ENCODE measurements at places on chromosomes 5 and 9.
A peak's percentile ranks its signal among the peaks of the same experiment; 100 is the strongest.

DNA sequence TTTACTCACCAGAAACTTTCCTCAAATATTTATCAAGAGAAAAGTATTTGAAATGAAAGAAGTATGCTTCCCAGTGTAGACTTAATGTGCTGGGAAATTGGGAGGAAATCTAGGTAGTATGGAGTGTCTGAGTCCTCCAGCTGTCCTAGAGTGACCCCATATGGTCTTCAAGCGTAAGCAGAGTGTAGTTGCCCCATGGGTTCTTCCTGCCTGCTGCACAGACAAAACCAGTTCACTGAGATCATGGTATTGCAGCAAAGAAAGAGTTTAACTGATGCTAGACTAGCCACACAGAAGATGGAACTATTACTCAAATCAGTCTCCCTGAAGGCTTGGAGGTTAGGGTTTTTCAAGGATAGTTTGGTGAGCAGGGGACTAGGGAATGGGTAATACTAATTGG, 114.9 kb upstream of the PRLR start:
- no peak for DNase-seq

- DNase-seq: no peak
These were observed 621.0 kb downstream of the ACTL7B start for GRCh38 chr9:108234811-108235210.

GRCh38 chr9:105884416-105884815, 190.1 kb downstream of the TMEM38B start:
- no peak for DNase-seq

- DNase-seq: no peak
These were observed 23.5 kb downstream of the DAB2IP start for GRCh38 chr9:121674952-121675351.

- DNase-seq: no peak
These were observed 75.9 kb downstream of the RAD23B start for GRCh38 chr9:107358986-107359385.

DNA sequence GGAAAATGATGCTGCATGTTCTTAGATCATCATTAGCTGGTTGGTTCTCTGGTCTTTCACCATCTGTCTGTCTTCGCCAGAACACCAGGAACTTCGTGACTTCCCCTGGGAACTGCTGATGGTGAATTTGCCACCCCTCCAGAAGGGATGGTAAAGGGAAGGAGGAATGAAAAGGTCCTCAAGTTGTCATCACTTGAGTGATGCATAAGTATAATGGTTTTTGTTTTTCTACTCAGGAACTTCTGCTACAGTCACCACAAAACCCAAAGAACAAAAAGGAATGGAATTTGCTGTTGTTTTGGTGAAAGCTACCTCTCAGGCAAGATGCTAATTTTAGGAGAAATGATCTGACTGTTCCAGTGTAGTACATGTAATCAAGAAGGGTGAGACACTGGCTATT, 328.4 kb downstream of the ARHGEF28 start:
- DNase-seq: no peak

DNA sequence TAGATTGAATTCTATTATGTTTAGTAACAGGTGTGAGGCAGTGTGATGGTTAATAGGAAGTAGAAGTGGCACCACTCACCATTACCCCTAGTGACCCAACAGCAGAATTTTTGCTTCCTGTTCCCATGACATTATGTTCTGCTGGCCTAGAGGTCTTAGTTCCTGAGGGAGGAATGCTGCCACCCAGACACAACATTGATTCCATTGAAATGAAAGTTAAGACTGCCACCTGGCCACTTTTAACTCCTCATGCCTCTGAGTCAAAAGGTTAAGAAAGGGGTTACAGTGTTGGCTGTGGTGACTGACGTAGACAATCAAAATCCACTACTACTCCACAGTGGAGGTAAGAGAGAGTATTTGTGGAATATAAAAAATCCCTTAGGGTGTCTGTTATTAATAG, 218.9 kb upstream of the NMUR2 start:
- DNase-seq: no peak

DNA sequence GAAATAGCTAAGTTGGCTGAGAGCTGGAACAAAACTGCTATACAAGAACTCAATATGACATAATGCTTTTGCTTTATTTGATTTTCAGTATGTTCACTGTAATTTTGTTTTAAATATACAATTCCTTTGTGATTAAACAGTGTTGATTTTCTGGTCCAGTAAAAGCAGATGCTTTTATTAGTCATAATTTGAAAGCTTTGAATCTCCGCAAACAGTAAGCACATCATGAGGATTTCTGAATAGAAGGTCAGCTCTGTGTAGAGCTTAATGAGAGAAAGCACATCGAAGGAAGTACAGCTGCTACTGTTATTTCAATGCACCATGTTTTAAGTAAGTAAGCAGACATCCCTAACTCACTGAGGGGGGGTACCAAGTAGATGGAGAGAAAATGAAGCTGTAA, 701.3 kb upstream of the ACO1 start:
- no peak for DNase-seq

- DNase-seq: no peak
These were observed 25.4 kb upstream of the MVB12B start for GRCh38 chr9:126301196-126301595.

DNA sequence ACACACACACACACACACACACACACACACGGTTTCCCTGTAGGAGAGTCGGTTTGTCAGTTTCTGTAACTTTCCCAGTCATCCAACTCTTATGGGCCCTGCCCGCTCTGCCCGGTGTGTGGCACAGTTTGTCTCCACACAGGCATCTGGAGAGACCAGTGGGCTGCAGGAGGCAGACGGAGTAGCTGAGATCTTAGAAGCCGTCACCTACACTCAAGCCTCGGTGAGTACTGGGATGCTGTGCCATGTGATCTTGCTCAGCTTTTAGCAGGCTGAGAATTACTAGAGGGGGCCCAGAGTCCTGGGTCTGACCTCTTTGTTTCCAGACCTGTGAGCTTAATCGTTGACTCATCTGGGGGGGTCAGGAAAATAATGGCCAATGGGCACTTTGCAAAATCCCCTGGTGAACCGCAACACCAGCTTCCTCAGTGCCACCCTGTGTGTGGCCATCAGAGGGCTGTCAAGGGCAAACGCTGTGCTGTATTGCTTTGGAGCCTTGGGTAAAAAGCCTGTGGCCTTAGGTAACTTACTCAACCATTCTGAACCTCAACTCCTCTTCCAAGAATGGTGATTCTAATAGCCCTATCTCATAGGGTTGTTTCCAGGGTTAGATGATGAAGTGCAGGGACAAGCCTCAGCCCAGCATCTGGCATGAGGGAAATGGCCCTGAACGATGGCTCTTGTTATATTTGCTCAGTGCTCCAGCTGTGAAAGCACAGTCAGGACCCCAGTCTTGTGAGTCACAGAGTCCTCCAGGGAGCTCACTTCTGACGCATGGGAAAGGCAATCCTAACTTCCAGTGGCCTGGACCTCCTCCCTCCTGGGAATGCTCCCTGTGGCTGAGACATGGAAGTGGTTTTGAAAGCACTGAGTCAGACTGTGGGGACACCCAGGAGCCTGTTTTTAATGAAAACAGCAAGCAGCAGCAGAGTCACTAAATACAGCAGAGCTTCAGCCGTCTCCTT, 45.6 kb downstream of the COL15A1 start:
- DNase-seq: peak; percentile 99

DNA sequence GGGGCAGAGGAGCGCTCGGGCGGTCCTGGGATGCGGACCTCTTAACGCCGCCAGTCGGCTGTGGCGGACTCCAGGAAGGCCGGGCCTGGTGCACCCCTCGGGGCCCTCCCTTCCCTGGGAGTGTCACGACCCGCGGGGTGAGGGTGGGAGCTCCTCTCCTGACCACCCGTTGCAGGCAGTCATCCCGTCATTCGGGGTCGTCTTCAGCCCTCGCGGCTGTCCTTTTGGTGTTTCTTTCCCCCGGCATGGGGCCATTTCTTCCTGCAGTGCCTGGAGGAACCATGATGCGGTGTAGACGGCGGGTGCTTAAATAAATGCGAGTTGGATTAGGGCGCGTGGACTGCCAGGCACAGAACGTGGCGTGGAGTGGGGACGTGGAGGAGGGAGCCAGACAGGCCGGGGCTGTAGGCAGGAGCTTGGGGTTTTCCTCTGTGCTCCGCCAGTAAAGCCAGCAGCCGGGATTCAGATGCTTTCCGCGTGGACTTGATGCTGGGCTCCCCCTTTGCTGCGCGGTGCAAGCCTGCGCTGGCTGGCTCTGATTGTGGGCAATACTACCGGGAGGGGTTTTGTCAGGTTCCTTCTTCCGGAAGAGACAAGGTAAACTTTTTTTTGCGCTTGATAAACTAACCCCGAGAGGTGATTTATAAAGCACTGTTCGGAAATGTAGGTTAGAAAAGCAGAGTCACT, 868 bp downstream of the KDM4C start:
- peak; percentile 20 for DNase-seq

GRCh38 chr9:92029553-92029952, 79.5 kb upstream of the ROR2 start:
- no peak for DNase-seq

GRCh38 chr9:22683700-22684075, 237.1 kb downstream of the DMRTA1 start:
- DNase-seq: peak; percentile 59

DNA sequence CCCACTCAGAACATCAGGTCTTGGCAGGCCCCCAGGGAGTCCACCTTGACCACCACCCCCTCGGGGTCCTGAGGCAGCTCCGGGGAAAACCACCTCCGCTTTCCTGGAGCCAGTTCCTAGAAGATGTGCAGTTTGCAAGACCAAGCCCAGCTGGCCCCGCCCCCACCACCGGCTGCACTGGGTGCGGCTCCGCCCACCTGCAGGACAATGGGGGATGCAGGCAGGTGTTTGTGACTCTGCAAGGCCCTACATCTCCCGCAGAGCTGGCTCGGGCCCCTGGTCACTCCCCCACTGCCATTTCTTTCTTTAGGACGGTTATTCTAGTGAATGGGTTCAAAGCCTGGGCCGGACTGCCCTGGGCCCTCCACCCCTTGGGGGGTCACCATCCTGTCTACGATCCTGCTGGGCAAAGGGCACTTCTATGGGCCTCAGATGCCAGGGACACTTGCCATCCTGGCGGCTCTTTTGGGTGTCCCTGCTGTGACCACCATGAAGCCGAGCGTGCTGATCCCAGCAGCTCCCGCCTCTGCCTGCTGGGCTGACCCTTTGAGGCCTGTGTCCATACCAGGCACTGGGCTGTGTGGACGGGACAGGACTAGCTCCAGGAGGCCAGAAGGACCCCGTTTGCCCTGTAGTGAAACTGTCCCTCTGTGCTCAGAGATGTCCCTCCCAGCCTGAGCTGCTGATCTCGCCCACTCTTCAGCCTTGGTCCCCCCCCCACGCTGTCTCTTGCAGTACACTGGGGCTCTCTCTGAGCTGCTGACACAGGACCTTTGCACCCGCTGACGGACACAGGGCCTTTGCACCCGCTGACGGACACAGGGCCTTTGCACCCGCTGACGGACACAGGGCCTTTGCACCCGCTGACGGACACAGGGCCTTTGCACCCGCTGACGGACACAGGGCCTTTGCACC, 5.9 kb upstream of the NACC2 start:
- no peak for DNase-seq

DNA sequence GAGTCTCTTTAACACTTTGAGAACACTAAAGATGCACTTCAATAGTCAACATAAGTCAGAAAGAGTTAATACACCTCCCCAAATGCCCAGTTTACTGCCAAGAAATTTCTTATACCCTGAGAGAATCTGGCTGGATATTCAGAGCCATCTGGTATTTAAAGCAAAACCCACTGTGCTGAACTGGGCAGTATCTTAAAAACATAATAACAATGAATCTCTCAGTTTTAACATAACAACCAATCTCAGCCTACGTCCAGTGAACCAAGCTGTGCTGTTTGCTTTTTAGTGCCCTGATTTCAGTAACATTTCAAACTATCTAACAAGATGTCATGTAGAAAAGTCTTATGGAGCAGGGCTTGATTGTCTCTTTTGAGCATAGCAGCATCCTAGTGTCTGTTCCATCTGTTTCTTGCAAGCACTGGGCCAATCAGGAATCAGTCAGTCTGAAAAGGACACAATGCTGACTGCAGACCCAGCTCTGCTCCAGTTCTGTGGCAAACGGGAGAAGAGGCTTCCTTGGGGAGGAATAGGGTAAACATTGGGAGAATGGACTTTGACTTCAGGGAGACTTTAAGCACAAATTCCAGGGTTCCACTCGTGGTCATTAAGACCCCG, 43.6 kb upstream of the FAM81B start:
- DNase-seq: no peak

DNA sequence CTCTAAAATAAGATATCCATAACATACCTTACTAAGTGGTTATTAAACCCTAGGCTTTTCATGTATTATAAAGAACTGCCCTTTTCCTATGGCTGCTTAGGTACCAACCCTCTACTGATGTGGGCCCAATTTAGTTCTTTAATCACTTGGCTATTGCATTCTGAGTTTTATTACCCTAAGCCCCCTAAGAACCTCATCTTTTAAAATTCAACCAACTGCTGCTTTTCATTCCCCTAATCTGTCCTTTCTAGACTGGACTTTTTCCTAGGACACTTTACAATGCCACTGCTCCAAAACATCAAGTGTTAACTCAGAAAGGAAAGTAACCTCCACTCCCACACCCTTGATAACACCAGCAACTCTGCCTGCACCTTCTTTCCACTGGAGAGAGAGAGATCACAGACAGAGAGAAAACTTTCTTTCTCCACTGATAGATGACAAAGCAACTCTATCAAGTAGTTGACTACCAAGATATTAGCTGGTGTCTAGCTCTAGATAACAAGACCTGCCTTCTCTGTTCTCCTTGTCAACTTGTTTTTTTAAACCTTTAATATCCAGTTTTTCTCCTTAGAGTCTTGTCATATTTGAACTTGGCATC, 27.3 kb downstream of the ELL2 start:
- DNase-seq: no peak

DNA sequence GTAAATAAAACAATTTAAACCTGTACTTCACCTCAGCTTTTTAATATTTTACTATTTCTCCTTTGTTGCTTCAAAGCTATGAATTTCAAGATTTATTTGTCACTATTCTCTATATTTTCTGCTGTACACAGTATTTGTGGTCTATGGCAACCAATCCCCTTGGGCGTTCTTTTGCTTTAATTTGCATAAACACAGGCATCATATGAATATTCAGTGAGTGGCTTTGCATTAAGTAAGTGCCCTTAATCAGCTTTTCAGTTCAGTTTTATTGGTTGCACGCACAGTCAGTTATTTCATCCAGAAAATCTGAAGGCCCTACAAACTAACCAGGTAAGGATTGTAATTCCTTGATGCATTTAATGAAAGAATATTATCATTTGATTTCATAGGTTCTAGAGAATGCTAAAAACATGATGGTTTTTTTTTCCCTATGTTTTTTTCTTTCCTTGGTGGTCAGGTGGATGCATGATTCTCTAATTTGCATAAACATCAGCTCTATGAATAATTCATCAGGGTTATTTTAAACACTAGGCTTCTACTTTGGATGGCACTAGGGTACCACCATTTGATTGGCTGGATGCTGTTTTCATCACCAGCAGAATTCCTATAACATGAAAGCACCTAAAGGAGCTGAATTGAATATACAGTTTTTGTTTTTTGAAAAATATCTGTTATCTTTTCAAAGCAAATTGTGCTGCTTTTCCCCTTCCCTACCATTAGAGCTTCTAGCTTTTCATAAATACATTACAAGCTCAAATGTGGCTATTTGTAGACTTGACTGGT, 249.2 kb upstream of the CCNH start:
- DNase-seq: no peak

DNA sequence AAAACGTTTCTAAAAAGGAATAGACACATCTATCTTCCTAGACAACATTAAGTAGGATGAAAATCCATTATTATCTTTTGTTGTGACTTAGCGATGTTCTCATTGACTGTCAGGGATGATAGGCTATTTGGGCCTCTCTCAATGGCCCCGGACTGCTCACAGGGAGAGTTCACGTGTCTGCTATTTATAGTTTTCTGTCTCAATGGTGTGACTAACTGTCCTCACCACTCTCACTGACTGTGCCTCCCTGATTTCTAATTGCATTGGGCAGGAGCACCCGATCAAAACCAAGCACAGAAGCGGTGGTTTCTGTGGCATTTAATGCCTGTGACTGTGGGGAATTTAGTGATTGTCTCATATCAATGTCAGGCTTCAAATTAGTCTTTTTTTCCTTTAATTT, 286.7 kb upstream of the KLF9 start:
- DNase-seq: no peak
